ENCODE measurements at places on chromosomes 7 and 10.

GRCh38 chr10:13499150-13499549 lies 29.7 kb downstream of the BEND7 start:
- DNase-seq, result no peak

GRCh38 chr10:86265895-86266259 lies 100.7 kb downstream of the GRID1 start:
- DNase-seq, result no peak

DNA sequence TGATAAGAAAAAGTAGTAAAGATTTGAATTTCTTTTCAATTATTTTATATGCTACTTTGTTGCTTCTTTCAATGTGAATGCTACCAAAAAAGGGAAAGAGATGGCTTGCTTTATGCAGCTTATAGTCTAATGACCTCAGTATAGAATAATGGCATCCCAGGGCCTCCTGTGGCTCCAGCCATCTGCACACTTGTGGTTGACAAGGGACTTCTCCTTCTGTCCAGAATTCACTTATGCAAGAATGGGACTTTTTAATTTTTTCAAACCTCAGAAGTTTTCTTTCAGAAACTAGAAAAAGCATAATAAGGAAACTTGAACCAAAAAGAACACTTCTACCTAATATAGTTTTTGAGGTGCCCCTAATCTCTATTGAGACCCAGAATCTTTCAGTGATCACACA lies 310.9 kb downstream of the CTNNA3 start:
- no peak for DNase-seq

- DNase-seq, result no peak
Measured at GRCh38 chr10:75191821-75192568, 18.6 kb upstream of the VDAC2 start.

DNA sequence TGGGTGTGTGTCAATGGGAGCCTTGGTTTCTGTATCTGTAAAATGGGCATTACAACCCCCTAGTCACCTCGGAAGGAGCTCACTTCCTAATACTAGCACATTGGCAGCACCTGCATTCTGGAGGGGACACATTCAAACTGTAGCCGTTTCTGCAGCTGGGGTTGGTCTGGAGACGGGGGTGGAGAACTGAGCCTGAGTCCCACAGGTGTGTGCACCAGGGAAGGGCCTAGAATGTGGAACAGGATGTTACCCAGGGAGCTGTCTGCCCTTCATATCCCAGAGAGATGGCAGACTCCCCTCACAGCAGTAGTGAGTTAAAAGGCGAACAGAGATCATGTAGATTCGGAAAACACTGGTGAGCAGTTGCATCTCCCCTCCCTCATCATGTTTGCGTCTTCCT lies 272.8 kb upstream of the ZNF32 start:
- DNase-seq, result no peak

DNA sequence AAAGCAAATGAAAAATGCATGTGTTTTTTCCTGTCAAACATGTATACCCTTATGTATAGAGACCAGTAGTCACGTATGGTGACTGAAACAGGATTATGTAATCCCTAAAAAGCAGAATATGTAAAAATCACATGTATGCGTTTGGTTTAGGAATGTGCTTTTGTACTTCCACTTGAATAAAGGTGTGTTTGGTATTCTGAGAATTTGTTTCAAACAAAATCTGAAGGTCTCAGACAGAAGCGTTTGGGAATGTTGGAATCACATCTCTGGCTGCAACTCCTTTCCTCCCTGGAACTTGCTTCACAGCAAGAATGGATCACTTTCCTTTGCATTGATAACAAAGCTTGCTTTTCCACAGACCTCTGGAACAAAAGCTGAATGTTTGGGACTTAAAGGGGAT lies 17.8 kb downstream of the ZNF655 start:
- no peak for DNase-seq

DNA sequence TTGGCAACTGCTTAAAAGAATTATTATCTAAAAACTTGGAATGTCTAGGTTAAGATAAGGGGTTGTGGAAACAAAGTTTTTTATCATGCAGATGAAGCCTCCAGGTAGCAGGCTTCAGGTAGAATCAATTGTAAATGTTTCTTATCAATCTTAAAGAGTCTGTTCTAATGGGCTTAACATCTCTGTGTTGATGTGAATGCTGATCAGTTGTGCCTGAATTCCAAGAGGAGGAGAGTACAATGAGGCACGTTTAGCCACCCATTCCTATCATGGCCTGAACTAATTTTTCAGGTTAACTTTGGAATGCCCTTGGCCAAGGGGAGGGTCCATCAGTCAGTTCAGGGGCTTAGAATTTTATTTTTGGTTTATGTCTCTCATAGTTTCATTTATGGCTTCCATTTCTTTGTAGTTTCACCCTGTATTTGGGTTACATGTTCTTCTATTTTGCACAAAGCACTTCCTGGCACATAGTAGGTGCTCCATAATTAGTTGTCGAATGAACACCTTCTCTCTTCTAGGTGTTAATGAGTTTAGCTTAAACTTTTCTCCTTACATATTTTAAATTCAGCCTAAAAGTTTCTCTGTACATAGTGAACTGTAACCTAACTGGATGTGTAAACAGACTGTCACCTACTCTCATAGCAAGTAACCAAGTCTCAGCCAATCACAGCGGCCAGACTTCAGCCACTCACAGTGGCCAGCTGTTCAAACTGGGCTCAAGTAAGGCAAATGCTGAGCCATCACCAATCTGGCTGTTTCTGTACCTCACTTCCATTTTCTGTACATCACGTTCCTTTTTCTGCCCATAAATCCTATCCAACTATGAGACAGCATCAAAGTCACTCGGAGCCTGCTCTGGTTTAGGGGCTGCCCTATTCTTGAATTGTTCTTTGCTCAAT lies 34.7 kb downstream of the ALOX5 start:
- DNase-seq, result no peak

GRCh38 chr7:112271162-112271561 lies 64.7 kb downstream of the ZNF277 start:
- no peak for DNase-seq

GRCh38 chr10:69068549-69068948 lies 19.4 kb upstream of the SRGN start:
- no peak for DNase-seq

DNA sequence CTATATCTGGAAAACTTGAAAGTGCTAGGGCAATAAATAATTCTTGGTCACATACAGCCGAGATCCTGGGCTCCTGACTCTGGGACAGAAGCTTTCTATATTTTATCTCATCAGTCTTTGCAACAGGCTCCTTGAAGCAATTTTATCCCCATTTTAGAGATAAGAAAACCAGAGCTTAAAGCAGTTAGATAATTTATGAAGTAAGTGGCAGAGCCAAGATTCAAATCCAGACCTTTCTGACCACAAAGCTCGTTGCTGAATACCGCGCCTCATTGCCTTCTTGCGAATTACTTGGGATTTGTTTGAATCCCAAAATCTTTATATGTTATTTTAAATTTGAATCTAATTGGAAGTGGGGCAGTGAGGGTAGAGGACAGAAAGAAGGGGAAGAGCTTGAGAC lies 106.0 kb downstream of the TCF7L2 start:
- DNase-seq, result no peak

GRCh38 chr10:123154711-123155505 lies 706 bp downstream of the BUB3 start:
- no peak for DNase-seq

- DNase-seq, result no peak
Measured at GRCh38 chr10:76026905-76027304, 595.5 kb downstream of the LRMDA start.

- no peak for DNase-seq
Measured at GRCh38 chr10:13526948-13527863, 1.6 kb downstream of the BEND7 start.

DNA sequence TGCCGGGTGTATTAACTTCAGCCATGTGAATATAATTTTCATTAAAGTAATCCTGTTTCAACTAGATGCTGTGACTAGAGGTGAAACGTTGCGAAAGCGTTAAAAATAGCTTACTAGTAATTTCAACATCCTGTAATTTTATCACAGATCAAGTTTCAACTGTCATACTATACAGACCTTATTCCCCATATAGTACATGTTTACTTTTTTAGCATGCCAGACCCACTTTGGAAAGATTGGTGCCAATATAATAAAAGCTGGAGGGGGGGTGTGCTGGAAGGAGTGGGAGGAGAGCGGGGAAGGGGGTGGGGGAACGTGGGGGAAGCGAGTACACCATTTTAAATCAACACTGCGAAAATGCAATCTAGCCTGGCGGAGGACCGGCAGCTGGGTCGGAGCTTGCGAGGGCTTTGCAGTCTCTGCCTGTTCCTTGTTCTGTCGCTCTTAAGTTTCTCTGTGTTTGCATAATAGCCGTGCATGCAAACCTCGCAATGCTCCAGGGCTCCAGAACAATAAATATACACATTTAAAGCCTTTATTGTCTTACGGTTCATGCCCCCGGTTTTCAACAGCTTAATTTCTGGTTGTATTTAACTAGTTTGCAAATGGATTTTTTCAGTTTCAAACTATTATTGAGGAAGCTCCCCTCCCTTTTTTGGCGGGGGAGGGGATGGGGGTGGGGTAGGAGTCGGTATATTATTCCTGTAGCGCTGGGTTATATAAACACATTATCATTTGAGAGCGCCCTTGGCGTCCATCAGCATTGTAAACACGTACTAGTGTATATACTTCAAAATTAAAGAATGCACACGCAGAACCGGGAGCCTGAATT lies 1.3 kb upstream of the ARID5B start:
- DNase-seq, result no peak

- no peak for DNase-seq
Measured at GRCh38 chr10:63267414-63268148, 134.5 kb downstream of the NRBF2 start.

GRCh38 chr7:69036301-69036700 lies 562.0 kb upstream of the AUTS2 start:
- DNase-seq, result no peak

DNA sequence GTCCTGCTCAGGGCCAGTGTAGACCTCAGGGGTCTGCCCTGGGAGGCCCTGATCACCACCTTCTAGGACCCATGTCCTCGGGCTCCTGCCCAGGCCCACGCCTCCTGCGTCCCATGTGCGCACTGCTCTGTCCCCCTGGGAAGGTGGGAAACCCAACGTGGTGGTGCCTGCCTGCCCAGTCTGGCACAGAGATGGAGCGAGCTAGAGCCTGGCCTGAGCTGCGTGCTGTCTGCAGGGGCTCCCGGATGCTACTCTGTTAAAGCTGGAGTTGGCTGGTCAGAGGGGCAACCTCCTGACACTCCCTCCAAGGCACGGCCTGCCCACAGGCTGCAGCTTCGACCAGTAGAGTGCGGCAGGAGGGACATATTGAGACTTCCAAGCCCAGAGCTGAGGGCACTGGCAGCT lies 171.7 kb downstream of the DNAJB6 start:
- DNase-seq, result no peak

GRCh38 chr7:7443806-7444350 lies 91.8 kb downstream of the COL28A1 start:
- no peak for DNase-seq

DNA sequence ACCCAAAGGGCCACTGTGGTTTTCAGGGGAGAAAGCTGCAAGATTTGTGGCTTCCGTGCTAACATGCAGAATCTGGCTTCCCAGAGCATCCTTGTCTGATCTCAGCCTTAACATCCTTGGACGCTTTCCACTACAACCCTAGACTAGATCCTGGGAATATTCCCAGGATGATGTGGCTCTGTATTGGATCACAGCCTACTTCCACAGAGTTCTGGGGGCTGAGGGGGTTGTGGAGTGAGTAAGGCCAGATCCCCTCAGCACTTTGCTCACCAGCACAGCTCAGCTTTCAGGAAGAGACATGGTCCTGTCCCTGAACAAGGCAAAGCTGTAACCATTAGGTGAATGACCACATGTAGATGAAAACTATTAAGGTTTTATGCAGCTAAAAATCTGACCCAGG lies 241.3 kb upstream of the MYO3A start:
- DNase-seq, result no peak

GRCh38 chr7:12290761-12291160 lies 79.7 kb downstream of the TMEM106B start:
- no peak for DNase-seq

DNA sequence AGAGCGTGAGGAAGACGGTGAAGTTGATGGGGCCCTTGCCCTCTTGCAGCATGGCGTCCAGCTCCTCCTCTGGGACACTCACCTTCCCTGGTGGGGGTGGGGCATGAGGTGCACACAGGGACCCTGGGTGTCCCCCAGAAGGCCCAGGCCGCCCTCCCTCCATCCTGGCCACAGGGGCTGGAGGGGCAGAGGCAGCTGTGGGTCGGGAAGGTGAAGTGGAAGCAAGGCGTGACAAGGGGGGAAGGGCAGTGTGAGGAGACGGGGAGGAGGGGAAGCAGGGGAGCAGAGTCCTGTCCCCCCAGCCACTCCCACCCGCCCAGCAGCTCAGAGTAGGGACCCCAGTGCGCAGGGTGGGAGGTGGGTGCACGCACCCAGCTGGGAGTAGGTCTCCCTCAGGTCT lies 791 bp downstream of the MYL7 start:
- no peak for DNase-seq

- no peak for DNase-seq
Measured at GRCh38 chr7:106893591-106893990, 28.5 kb downstream of the PIK3CG start.

- DNase-seq, result no peak
Measured at GRCh38 chr7:84529480-84530205, 335.1 kb upstream of the SEMA3A start.

GRCh38 chr10:108812296-108812695 lies 1111.0 kb downstream of the XPNPEP1 start:
- DNase-seq, result no peak

GRCh38 chr10:93458821-93459257 lies 23.3 kb downstream of the MYOF start:
- DNase-seq, result no peak

GRCh38 chr10:6707352-6707751 lies 127.3 kb upstream of the PRKCQ start:
- DNase-seq, result no peak
